Stimulated activated effector memory CD8-positive, alpha-beta T cell treated with anti-CD3 and anti-CD28 coated beads, Interleukin-12 subunit alpha, Interleukin-12 subunit beta, amount 100 ng/mL, for 72 hours (primary cell): ENCODE measurements at places on chromosomes 3 and 15.

DNA sequence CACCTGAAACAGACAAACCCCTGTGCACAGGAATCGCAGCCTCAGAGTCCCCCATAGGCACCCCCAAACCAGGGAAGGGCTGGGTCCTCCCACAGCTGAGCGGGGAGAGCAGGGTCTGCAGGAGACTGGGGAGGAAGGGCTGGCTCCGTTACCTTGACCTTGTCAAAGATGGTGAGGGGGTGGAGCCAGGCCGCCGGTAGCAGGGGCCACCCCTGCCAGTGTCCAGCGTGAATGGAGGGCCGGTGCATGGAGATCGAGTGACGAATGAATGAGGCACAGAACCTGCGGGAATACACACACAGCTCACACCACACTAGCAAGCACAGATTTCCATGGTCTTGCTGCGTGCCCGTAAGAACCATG, 102.2 kb downstream of the TMEM266 start:
- no peak for DNase-seq

DNA sequence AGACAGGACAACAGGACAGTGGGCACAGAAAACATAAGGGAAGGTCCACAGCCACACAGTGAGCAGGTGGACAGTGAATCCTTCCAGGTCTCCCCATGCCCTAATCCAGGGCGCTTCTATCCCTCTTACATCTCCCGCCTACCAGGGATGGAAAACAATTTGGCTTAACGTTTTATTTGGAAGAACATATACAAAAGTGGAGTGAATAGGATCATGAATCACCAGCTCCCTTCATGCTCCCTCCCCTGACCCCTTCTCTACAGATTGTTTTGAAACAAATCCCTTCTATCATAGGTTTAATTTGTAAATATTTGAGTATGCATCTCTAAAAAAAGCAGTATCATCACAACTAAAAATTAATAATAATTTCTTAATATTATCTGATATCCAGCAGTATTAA, 52.5 kb downstream of the CLDN11 start:
- DNase-seq: no peak

GRCh38 chr3:71129611-71130431, 453.7 kb downstream of the FOXP1 start:
- peak; percentile 55 for DNase-seq

- no peak for DNase-seq
Observed at GRCh38 chr15:100346866-100347512, 5.2 kb upstream of the ADAMTS17 start.

DNA sequence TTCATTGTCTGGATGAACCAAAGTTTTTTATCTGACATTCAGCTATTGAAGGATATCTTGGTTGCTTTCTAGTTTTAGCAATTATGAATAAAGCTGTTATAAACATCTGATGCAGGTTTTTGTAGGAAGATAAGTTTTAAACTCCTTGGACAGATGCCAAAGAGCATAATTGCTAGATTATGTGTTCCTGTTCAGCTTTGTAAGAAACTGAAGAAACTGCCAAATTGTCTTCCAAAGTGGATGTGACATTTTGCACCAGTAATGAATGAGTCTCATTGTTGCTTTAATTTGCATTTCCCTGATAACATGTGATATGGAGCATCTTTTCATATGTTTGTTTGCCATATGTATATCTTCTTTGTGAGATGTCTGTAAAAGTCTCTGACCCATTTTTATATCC, 239.9 kb upstream of the TTC14 start:
- DNase-seq: no peak

DNA sequence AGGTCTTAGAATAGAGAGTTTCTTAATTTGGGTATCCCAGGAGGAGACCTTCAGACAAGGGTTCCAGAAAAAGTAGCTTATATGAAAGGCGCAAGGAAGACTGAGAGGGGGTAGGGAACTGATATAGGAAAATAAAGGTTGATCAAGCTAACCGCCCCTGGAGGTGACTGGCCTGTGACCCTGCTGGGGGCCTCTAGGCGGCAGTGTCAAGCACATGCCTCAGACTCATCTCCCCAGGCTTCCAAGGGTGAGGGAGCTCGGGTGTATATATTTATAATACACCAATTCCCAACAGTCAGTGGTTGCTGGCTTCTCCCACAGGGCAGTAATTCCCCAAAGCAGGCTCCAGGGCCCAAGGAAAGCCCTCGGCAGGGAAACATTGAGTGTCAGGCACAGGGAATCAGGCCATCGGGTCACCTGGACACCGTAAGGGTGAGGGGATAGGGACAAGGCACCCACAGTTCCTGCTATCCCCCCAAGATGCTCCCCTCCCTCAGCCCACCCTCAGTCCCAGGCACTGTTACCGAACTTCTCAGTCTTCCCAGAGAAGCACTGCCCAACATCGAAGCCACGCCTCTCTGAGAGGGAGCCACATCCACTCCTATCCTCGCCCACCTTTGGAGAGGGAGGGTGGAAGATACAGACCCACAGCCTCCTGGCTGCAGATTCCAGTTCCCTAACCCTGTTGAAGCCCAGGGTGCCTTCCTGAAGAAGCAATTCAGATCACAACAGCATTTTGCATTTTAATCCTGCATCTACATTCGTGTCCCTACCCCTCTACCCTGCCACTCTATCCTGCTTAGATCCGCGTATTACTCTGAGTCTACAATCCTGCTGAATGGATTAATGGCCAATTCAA, 19.5 kb upstream of the CAV3 start:
- DNase-seq: no peak

DNA sequence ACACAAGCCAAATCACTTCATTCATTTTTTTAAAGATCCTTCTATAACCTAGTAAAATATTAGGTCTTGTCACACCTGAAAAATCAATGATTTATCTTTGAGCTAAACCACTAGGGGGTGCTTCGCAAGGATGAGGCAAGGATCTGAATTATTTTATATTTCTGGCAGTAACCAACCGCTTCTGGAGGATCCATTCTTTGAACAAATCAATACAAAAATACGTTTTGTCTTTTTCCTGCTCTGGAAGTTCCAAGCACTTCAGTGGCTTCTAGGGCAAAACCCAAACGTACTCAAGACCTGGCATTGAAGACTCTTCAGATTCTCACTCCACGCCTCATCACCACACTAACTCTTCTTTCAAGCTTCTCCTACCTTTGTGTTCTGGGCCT, 486 bp downstream of the LSG1 start:
- DNase-seq: no peak

GRCh38 chr3:33152363-33153360, 38.8 kb downstream of the CRTAP start:
- no peak for DNase-seq

GRCh38 chr3:115633467-115633866, 10.2 kb downstream of the GAP43 start:
- no peak for DNase-seq

DNA sequence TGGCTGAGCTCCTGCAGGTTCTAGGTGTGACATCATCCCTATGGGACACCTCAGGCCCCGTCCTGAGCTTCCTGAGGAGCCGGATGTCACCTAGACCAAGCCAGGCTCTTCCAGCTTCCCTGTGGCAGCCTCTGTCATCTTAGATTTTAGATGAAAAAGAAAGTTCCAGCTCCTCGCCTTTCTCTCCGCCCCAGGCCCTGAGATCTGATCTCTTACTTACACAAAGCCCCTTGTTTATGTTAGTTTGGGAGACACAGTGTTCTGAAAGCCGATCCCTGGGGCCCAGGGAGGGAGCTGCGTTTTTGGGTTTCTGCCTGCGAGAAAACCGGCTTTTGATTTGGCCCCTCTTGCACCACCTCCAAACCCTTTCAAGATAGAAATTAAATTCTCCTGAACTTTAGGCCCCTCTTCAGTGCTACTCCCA, 40.2 kb upstream of the FAM107A start:
- DNase-seq: no peak

DNA sequence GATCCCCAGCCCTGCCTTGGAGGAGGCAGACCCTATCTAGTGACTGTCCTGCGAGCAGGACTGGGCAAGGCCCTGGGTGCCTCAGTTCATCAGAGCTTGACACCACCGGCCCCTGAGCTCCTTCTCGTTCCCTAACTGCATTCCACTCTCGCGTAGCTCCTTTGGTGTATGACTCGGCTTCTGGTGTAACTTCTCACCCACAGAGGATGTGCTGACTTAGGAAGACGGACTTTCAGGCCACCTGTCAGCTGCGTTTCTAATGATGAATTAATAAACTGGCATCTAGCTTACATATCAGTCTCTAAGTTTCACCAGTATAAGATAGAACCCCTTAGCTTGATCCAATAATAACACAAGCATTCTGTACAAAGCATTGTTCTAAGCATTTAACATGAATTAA, 17.5 kb downstream of the ABCF3 start:
- DNase-seq: no peak

- no peak for DNase-seq
Observed at GRCh38 chr15:30923429-30923828, 19.7 kb downstream of the FAN1 start.

DNA sequence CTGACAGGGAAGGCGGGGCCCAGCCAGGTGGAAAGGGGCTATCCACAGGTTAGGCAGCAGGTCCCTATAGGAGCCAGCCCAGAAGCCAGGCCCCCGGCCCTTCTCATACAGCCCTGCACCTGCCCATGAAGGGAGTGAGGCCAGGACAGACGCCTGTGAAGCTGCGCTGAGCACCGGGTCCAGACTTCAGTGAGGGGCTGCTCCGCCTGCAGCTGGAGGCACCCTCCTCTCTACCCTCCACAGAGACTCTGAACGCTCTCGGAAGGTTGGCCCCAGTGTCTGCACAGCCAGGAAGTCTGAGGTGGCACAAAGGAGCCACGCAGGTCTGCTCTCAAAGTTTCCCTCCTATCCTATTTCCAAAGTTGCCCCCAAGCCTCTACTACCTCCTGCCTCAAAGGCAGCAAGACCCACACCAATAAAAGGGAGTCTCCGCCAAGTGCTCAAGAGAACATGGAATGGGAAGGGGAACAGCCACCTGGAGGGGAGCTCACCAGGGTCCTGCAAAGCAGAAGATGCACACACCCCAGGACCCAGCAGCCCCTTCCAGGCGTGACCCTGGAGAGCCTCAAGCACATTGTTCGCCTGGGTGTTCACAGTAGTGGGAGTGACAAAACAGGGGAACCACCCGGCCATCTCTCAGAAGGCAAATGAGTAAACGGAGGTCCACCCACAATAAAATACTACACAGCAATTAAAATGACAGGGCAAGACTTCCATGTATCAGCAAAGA, 19.5 kb downstream of the XXYLT1 start:
- no peak for DNase-seq

GRCh38 chr3:195154793-195155535, 116.0 kb downstream of the XXYLT1 start:
- no peak for DNase-seq

DNA sequence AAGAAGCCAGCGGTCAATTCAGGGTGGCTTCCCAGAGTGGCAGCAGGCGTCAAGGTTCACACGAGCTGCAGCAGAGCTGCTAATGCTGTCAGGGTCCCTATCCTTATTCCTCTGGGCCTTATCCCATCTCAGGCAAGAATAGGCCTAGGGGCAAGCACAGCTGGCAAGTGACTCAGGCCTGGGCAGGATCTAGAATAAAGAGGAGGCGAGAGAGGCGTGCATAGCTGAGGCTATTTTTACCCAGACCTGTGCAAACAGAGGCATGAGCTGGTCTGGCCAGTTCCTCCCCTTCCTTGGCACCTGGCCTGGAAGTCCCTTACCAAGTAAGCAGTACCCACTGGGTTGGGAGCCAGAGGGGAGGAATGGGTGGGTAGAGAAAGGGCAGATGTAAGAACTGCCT, 12.2 kb upstream of the VIPR1 start:
- DNase-seq: peak; percentile 30

DNA sequence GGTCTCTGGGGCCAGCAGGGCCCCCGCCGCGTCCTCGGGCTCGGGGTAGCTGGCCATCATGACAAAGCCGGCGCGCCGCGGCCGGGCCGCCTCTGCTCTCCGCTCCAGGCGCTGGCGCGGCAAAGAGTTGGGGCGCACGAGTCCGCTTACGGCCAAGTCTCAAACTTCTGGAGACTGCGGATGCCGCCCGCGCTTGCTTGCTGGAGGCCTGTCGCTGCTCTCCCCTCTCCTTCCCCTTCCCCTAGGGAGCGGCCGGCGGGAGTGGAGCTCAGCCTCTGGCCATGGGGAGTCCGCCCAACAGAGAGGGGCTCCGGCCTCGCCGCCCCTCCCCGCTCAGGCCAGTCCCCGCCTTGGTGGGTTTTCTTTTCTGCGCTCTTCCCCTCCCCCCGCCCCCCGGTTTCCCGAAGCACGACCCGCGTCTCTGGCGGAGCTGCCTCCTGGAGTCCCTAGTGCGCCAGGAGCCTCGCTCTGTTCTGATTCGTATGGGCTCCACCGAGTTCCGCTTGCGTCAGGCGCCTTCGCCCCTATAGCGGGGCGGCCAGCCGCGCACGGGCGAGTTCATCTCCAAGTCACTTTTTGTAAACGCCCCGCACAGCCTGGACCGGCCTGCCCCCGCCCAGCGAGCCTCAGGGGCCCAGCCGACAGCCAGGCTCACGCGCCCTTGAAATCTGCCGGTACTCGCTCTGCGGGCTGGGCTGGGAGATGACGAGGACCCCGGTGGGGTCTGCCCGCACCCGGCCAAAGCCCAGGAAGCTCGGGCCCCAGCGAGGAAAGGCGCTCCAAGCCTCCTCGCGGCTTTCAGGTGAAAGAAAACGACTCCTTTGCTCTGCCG, at the start of the genes FOXL2 and FOXL2NB:
Gene FOXL2, minus strand, starts transcription at position 475 of the 832 bp plus-strand sequence. Its CDS starts 415 bp downstream, at position 60.
Gene FOXL2NB, plus strand, starts transcription at position 555 of the 832 bp plus-strand sequence. Its CDS starts 148 bp downstream, at position 703.
- no peak for DNase-seq

- DNase-seq: no peak
Observed at GRCh38 chr3:23546181-23546580, 259.6 kb upstream of the UBE2E1 start.

- DNase-seq: no peak
Observed at GRCh38 chr15:57263520-57263919, 112.8 kb upstream of the CGNL1 start.

GRCh38 chr3:23324745-23325144, 121.6 kb downstream of the UBE2E2 start:
- no peak for DNase-seq

DNA sequence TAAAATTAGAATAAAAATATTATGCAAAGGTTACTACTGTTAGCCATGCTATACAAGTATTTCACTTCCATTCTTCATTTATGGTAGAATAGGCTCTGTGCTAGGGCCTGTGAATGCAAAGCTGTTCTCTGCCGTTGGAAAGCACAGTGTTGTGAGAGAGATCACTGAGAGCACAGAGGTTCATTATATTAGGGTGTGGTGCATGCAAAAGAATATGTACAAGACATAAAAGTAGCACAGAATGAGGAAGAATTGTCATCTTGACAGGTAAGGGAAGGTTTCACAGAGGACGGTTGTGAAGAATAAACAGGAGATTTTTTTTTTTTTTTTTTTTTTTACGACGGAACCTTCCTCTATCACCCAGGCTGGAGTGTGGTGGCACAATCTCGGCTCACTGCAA, 25.2 kb upstream of the FNDC3B start:
- no peak for DNase-seq

- DNase-seq: no peak
Observed at GRCh38 chr15:68347392-68347791, 69.8 kb downstream of the FEM1B start.

GRCh38 chr3:82294609-82295008, 533.2 kb upstream of the GBE1 start:
- DNase-seq: no peak

GRCh38 chr3:173945170-173945569, 547.6 kb downstream of the NLGN1 start:
- no peak for DNase-seq
